ENCODE measurements at places on chromosomes 11 and 22. TPM values are rescaled to one million over a fixed set of nuclear protein-coding genes. Genes with fewer than 3 reads are reported as not detected.

- no peak overlapping the region for H3K4me3 ChIP-seq
- no peak overlapping the region for H3K27ac ChIP-seq
- H3K36me3 ChIP-seq: no peaks in the 10 kb centered on the region
- no peaks in the 10 kb centered on the region for H3K4me1 ChIP-seq
- no peak for DNase-seq
Observed at GRCh38 chr11:64534391-64534801, 56.6 kb upstream of the SLC22A12 start.

DNA sequence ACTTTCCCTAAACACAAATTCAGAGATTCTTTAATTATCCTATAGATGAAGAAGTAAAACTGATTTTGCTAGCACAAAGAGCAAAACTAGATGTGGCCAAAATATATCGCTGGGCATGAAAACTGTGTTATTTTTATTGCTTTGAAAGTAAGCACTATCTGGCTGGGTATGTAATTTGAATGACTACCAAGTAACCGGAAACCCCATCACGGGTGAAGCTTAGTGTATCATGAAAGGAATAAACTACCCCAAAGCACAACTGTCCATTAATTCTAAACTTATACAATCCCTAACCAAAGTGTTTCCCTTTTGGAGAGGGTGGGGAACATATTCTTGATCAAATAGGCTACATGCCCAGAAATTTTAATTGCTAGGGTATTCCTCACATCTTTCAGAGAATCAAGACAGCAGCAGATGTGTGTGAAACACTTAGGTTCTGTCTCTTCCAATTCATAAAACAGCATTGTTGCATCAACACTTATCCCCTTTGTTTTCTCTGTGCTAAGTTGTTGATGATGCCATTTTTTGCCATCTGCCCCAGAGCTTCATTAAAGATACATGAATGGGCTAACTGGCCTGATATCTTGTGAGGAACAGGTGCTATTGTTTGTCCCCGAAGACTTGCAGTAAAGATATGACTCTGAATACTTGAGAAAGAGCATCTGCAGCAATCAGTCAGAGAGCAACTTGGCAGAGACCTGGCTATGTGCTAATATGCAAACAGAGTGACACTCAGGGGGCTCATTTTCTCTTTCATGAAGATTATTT, 238.2 kb downstream of the SOX6 start:
- H3K4me1 ChIP-seq: no peaks in the 10 kb centered on the region
- DNase-seq: no peak
- no peak overlapping the region for H3K27ac ChIP-seq
- no peaks in the 10 kb centered on the region for H3K36me3 ChIP-seq

DNA sequence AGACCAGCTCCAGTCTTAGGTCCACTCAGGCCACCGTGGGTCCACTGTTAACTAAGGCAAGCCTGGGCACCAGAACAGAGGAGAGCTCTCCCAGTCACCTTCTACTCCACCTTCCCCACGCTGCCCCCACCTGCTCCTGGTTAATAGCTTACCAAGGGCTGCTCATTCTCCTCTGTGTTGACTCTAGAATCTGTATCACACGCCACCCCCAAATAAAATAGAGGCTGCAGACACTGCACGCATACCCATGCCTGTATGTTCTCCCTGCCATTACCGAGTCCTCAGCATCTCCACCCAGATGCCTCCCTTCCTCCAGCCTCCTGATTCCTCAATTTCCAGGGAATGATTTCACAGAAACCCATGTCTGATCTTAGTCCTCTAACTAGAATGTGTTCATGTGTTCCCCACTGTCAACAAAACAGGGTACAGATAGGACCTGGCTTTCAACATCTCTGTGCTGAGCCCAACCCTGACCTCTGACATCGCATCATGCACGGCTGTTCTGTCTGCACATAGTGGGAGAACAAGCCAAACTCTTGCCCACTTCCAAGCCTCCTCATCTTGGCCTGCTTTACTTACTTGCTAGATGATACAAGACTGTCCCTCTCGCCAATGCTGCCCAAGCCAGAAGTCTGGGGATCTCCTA, 49.8 kb downstream of the SMCO4 start:
- H3K27me3 ChIP-seq: peaks cover 1% of the 10 kb centered on the region
- peaks cover 12% of the 10 kb centered on the region for H3K36me3 ChIP-seq
- no peak for DNase-seq

DNA sequence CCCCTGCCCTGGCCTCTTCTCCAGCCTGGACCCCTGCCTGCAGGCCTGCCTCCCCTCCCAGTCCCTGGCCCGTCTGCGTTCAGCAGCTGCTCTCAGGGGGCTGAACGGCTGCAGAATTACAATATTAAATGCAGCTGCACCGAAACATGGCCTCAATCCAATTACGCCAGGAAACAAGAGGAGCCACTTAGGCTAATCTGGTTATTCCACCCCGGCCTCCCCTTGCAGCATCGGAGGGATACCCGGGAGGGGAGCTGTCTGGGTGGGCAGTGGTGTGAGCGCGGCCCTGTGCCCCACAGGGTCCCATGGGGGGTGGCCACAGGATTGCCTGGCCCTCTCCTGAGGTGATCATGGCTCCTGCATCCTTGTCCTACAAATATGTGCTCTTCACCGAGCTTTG, 42.6 kb downstream of the FLRT1 start:
- no peaks in the 10 kb centered on the region for H3K4me1 ChIP-seq
- no peaks in the 10 kb centered on the region for H3K36me3 ChIP-seq
- no peak overlapping the region for H3K27ac ChIP-seq
- DNase-seq: no peak
- H3K4me3 ChIP-seq: no peak overlapping the region

- no peak for DNase-seq
- H3K27me3 ChIP-seq: peaks cover 26% of the 10 kb centered on the region
- H3K4me3 ChIP-seq: no peak overlapping the region
- peaks cover 6% of the 10 kb centered on the region for H3K36me3 ChIP-seq
Observed at GRCh38 chr22:19756288-19757128, 4.1 kb upstream of the TBX1 start.

- peaks cover 17% of the 10 kb centered on the region for H3K4me1 ChIP-seq
- no peaks in the 10 kb centered on the region for H3K27me3 ChIP-seq
- H3K4me3 ChIP-seq: no peak overlapping the region
- H3K36me3 ChIP-seq: peaks cover 4% of the 10 kb centered on the region
- DNase-seq: peak; percentile 36
- peak overlapping the region; percentile 80 for H3K27ac ChIP-seq
Observed at GRCh38 chr22:27885977-27886842, 32.8 kb downstream of the PITPNB start.

- peaks cover 7% of the 10 kb centered on the region for H3K27me3 ChIP-seq
- peak; percentile 24 for DNase-seq
- no peaks in the 10 kb centered on the region for H3K36me3 ChIP-seq
- peak overlapping the region; percentile 88 for H3K27ac ChIP-seq
Observed at GRCh38 chr11:124798991-124799347, 1.2 kb downstream of the MSANTD2 start.

DNA sequence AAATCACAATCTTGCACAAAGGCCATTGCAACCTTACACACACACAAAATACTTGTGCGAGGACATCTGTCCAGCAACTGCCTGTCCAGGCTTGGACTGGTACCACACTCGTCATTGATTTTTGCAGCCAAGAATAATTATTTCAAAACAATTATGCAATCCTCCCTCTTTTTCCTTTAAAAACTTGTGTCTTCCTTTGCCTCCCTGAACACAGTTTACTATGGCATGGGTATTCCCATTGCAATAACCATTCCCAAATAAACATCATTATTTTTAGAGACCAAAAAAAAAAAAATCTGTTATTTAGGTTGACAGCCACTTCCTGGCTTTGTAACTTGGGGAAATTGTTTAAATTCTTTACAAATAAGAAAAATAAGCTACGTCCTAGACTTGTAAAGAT, 54.0 kb downstream of the C11orf91 start:
- H3K36me3 ChIP-seq: no peaks in the 10 kb centered on the region
- H3K4me1 ChIP-seq: no peaks in the 10 kb centered on the region
- peaks cover 2% of the 10 kb centered on the region for H3K27me3 ChIP-seq
- no peak overlapping the region for H3K27ac ChIP-seq
- no peak for DNase-seq

- no peak for DNase-seq
- no peaks in the 10 kb centered on the region for H3K36me3 ChIP-seq
- H3K4me1 ChIP-seq: peaks cover 18% of the 10 kb centered on the region
- no peaks in the 10 kb centered on the region for H3K27me3 ChIP-seq
- no peak overlapping the region for H3K4me3 ChIP-seq
Observed at GRCh38 chr11:114073007-114073827, 13.7 kb downstream of the ZBTB16 start.

GRCh38 chr11:71998649-71999310, at the start of gene IL18BP:
TSS of gene IL18BP (plus strand) at chr11:71998909. CDS start at chr11:71999985, 1,076 bp downstream.
- peak within 1 kb of the TSS; percentile 82 for H3K4me3 ChIP-seq
- H3K4me1 ChIP-seq: peaks cover 31% of the 10 kb centered on the region
- H3K27me3 ChIP-seq: peaks cover 24% of the 10 kb centered on the region
- peak; percentile 23 for DNase-seq
- peaks cover 24% of the 10 kb centered on the region for H3K36me3 ChIP-seq

DNA sequence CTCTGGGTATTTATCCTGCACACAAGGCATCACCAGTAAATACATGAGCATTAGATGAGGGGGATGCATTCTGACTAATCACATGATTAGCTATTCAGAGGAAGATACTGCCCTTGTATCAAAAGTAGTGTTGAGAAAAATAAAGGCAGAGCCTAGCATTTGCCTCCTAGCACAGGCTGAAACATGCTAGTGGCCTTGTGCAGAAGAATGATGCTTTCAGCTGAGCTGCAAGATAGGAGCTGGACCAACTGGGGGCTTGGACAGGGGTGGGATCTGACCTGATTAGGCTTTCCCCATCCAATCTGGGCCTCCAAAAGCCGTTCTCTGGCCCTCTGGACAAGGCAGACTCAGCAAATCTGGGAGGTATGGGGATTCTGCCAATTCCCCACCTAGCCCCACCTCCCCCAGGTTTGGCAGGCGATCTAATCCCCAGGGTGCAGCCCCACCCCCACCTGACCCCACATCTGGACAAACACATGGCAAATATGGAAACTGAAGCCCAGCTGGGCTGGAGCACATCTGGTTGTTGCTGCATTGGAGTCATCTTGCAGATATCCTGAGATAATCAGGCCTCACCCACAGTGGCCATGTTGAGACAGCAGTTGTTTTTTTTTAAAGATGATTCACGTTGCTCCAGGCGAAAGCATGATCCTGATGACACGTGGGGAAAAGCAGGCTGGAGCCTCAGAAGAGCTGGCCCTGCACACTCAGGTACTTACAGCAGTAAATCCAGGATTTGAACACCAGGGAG, 4.4 kb upstream of the MISFA start:
- H3K27ac ChIP-seq: no peak overlapping the region
- no peaks in the 10 kb centered on the region for H3K36me3 ChIP-seq
- no peak overlapping the region for H3K4me3 ChIP-seq

DNA sequence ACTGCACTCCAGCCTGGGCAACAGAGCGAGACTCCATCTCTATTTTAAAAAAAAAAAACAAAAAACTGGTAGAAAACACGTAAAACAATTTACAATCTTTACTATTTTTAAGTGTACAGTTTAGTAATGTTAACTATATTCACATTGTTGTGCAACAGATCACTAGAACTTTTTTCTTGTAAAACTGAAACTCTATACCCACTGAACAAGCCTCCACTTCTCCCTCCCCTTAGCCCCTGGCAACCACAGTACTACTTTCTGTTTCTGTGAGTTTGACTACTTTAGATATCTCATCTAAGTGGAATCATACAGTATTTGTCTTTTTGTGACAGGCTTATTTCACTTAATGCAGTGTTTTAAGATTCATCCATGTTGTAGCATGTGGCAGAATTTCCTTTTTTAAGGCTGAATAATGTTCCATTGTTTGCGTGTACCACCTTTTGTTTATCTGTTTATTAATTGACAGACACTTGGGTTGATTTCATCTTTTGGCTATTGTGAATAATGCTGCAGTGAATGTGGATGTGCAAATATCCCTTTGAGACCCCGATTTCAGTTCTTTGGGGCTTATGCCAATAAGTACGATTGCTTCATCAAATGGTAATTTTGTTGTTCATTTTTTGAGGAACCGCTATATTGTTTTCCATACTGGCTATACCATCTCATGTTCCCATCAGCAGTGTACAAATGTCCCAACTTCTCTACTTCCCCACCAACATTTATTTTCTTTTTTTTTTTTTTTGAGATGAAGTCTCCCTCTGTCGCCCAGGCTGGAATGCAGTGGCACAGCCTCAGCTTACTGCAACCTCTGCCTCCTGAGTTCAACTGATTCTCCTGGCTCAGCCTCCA, 11.0 kb downstream of the DDB2 start:
- no peaks in the 10 kb centered on the region for H3K4me1 ChIP-seq
- DNase-seq: no peak
- H3K36me3 ChIP-seq: peaks cover 18% of the 10 kb centered on the region

Gene GGTLC2
- total RNA-seq: not detected

Gene HEPN1
- total RNA-seq: not detected

Gene LRFN4
- 21.4 TPM for total RNA-seq

Gene MS4A12
- not detected for total RNA-seq

Gene CAPN5
- total RNA-seq: 29.7 TPM

Gene OR5D18
- total RNA-seq: not detected

All from endothelial cell (in vitro differentiated cells).